Adrenal gland (tissue), 19 donors: ENCODE measurements at places on chromosomes 6 and 20. TPM values are rescaled to one million over a fixed set of nuclear protein-coding genes. Genes with fewer than 3 reads are reported as not detected.

Gene CST1
- not detected for polyA plus RNA-seq

Gene PLTP
- polyA plus RNA-seq, result 366 TPM

GRCh38 chr20:58692579-58693225 is at the start of gene NPEPL1:
Gene NPEPL1, plus strand, starts transcription at chr20:58692800. Its CDS starts 101 bp downstream, at chr20:58692901.
- DNase-seq, result peak; percentile 59

DNA sequence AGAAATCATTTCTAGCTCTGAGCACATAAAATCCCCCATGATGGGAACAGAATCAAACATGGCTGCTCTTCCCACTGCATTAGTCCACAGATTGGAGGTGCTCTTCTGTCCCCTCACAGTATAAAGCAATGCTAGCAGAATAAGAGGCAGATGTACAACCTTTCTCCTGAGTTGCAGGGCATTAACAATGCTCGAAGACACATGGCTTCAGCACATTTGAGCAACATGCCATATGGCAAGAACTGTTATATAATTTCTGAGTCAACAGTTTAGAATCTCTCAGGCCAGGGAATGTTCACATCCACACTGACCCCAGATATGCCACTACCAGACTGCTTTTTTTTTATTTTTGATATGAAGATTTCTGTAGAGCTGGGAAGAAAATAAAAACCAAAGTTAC is 119.6 kb downstream of the KIF13A start:
- peak; percentile 50 for DNase-seq

DNA sequence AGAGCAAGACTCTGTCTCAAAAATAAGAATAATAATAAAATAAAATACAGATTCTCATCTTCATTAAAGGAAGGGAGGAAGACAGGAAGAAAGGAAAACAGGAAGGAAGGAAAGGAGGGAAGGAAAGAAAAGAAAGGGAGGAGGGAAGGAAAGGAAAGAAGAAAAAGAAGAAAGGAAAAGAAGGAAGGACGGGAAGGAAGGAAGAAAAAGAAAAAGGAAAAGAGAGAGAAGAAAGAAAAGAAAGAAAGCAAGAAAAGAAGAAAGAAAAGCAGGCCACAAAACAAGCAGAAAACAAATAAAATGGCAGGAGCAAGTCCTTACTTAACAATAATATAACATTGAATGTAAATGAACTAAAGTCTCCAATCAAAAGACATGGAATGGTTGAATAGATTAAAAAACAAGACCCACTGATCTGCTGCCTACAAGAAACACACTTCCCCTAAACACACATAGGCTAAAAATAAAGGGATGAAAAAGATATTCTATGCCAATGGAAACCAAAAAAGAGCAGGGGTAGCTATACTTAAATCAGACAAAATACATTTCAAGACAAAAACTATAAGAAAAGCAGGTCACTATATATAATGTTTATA is 60.4 kb downstream of the ZFP64 start:
- DNase-seq, result no peak

DNA sequence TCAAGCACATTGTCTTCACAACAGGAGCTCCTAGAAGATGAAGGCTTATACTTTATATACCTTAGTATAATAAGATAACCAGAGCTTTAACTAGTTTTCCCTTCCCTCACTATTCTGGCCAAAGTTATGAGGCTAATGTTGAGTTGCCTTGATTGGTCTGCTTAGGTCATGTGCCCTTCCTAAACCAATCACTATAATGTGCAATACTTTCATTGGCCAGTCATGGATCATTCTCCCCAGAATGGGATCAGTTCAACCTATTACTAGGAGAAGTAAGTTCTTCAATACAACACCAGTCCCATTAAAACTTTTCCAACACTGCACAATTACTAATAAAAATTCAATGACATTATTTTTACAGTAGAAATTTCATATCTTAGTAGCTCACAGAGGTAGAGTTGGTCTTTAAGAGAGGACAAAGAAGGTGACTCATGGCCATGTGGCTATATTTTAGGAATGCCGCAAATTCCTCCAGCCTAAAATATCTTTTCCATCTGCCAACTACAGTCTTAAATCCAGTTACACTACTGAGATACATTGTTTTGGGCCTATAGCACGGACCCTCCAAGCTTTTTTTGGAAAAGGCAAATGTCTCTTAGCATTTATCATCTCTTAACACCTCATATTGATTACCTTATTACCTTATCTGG is 12.5 kb upstream of the POU3F2 start:
- no peak for DNase-seq

DNA sequence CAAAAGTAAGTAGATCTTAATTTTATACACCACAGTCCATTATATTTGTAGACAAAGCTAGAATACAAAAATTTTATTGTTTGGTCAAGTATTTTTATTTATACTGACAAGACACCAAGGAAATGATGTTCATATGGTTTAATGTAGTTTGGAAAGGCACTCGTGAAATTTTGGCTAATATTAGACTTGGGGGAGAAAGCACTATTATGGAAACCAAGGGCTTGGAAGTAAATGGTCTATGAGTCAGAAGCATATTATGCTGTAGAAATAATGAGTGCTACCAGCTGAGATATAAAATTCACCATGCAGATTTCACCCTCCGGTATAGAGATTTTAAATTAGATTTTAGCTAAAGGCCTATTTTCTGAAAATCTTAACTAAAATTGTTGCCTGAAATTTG is 233.6 kb downstream of the KCNQ5 start:
- DNase-seq, result no peak

DNA sequence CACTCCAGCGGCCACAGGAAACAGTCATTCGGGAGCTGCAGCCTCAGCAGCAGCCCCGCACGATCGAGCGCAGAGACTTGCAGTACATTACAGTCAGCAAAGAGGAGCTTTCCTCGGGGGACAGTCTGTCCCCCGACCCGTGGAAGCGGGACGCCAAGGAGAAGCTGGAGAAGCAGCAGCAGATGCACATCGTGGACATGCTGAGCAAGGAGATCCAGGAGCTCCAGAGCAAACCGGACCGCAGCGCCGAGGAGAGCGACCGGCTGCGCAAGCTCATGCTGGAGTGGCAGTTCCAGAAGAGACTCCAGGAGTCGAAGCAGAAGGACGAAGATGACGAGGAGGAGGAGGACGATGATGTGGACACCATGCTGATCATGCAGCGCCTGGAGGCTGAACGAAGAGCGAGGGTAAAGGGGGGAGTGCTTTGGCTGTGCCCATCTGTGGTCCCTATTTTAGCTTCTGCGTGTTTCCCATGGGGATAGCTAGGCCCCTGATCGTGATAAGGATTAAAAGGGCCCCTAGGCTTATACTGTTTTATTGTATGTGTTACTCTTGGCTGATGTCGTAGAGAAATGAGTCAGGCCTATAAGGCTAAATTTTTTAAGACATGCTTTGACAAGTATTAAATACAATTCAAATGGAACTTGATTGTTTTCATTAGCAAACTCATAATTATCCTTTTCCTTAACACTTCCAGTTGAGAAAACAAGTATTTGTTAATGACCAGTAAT is 45.5 kb upstream of the KIF25 start:
- DNase-seq, result no peak
